ENCODE measurements at places on chromosomes 4 and X.

DNA sequence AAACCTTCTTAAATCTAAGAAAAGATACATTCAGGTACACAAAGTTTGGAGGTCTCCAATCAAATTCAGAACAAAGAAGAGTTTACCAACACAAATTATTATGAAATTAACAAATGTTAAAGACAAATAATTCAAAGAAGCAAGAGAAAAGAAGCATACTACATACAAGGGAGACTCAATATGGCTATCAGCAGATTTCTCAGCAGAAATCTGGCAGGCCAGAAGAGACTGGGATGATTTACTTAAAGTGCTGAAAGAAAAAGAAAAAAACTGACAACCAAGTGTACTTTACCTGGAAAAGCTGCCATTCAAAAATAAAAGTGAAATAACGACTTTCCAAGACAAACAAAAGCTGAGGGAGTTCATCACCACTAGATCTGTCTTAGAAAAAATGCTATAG lies 64.4 kb upstream of the HTR2C start:
- DNase-seq = no peak

DNA sequence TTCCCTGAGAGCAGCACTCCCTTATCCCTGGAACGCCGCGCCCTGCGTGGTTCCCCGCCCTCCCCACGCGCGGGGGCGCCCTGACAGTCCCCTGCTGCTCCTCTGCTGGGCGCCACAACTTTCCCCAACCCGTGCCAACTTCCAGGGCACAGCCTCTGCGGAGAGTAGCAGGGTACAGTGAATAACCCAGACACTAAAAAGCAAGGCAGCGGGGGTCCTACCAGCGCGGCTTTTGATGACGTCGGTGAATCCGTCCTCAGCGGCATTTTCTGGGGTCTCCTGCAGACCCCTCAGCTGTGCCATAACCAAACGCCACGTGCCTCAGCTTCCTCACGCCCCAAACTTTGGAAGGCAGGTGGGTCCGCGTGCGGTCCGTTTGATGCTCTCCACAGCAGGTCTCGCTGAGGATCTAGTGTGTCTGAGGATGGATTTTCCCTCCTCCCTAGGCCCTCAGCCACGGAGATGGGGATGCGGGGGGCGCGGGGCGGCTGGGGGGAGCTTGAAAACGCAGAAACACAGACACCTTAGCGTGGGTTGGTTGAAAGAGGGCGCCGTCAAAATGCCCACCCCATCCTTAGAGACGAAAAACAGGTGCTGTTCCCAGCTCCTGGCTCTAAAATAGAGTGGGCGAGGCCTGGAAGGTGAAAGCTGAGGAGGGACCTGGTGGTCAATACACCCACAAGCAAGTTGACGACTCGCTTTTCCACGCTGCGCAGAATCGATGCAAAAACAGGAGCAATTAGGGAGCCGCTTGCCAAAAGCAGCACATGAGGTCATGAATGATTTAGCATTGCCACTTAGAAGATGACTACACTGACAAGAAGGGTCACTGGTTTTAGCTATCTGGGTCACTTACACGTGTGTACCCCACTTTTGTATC lies 405.6 kb downstream of the FAM47A start:
- DNase-seq = no peak

DNA sequence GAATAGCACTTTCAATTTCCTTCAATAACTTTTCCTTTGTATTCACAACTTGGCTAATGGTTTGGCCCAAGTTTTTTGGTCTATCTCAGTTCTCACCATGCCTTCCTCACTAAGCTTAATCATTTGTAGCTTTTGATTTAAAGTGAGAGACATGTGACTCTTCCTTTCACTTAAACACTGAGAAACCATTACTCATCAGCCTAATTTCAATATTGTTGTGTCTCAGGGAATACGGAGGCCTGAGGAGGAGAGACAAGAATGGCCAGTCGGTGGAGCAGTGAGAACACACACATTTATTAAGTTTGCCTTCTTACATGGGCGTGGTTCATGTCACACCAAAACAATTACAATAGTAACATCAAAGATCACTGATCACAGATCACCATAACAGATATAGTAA lies 56.7 kb downstream of the TSPAN5 start:
- no peak for DNase-seq

GRCh38 chr4:15665753-15666365 lies 10.7 kb upstream of the FBXL5 start:
- DNase-seq = no peak

DNA sequence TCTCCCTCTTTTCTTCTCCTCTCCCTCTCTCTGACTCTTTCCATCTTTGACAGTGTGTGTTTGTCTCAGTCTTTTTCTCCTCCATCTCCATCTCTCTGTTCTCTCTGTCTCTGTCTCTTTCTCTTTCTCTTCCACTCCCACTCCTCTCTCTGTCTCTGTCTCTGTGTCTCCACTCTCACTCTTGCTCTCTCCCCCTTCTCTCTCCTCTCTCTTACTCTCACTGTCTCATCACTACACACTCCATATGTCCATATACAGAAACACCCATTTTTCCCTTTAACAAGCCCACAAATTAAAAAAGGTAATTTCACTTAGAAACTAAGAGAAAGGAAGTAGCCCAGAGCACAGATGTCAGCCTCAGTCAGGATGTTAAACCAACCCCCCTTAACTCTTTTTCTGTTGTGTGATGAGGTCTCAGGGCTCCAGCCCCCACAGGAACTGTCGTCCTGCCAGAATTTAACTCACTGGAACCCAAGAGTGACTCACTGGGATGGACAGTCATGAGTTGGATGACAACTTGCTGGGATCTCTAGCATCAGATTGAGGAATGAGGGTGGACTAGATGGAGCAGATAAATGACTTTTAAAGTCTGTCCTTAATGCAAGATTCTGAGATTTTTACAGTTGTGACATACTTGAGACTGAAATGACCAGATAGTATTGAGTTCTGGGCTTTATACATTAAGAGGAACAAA lies 27.5 kb downstream of the OTUD6A start:
- no peak for DNase-seq

GRCh38 chrX:124393238-124393637 lies 46.9 kb downstream of the SH2D1A start:
- DNase-seq = no peak

DNA sequence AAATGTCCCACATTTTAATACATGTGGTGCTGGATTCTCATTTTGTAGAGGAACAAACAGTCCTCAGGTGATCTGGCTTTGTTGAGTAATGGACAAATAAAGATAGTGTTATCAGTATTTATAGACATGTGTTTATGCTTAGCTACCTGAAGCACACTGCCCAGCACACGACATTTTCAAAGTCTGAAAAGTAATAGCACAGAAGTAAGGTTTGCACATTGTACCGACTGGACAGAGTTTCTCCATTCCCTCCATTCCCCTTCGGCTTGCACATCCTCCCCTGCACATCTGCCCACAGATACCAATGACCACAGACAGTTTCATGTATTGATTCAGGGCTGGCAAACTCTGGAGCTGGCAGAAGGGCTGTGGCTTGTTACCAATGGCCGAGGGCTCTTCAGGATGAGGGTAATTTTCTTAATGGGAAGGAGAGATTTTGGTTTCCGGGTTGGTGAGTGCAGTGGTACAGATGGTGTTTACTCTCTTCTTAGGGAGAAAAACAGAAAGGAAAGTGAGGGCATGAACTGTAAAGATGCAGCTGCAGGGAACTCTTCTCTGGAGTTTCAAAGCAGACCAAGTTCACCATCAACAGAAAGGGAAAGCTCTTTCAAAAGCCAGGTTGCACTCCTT lies 2.3 kb downstream of the GRPR start:
- no peak for DNase-seq

DNA sequence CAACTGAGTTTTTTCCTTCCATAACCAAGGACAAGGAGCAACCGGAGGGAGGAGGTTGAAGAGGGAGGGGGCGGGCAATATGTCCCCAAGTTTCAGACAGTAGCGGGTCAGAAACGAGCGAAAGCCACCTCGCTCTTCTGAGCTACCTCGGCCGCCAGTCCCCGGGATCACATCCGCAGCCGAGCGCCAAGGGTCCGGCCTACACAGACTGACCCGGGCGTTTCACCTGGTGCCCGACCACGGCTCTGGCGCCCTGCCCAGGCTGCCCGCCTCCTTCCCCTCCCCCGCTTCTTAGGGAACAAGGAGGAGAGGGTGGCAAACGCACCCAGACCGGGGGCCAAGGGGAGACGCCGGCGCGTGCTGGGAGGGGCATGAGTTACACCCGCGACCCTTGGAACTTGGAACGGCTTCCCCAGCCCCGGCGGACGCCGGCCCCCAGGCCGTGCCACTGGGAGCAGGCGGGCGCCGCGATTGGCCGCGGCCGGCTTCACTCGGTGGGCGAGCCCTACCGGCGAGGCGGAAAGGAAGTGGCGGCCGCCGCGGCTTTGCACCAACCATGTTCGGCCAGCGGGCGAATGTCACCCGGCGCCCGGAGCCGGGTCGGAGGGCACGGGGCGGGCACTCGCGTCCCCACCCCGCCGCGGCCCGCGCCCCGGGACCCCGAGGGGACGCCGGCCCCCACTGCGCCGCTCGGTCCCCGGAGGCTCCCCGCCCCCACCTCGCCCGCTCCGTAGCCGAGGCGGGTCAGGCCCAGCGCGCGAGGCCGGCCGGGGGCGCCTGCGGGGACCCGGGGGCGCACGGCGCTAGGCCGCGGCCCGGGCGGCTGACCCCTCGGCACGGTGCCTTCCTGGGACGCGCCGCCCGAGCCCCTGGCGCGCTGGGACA lies 1.5 kb downstream of the IRF2 start:
- peak; percentile 42 for DNase-seq

DNA sequence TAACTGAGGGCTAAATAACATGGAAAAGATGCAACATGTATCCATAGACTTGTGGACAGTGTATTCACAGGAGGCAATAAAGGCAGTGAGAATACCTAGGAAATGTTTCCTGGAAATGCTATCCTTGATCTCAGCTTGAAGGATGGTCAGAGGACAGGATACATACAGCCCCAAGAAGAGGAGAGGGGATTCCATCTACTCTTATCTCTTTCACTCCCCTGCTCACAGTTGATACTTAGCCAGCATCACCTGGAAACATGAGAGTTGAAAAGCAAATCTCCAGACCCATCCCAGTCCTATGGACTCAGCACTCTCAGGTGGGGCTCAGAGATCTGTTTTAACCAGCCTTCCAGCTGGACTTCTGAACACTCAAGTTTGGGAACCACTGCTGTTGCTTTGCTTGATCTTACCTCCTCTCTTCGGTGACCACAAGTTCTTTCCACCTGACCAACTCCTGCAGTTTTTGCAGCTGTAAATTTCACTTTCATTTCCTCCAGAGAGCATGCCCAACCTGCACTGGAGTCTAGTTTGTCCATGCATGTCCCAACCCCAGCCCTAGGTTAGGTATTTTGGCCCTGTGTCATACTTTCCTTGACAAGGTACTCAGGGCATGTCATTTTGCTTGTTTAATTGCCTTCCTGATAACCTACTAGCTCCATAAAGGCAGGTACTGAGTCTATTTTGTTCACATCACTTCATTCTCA lies 10.4 kb downstream of the RELL1 start:
- no peak for DNase-seq

GRCh38 chr4:10590896-10591295 lies 93.7 kb downstream of the CLNK start:
- no peak for DNase-seq

- no peak for DNase-seq
Observed at GRCh38 chr4:44421330-44422065, 27.1 kb downstream of the KCTD8 start.

DNA sequence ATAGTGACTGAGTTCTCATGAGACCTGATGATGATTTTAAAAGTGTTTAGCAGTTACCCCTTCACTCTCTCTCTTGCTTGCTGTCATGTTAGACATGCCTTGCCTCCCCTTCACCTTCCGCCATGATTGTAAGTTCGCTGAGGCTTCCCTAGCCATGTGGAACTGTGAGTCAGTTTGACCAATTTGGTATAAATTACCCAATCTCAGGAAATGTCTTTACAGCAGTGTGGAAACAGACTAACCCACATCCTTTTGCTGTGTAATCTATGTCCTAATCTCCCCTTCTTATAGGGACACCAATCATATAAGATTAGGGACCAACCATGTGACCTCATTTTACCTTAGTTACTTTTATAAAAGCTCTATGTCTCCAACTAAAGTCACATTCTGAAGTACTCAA lies 677.8 kb downstream of the ADGRL3 start:
- DNase-seq = no peak

- no peak for DNase-seq
Observed at GRCh38 chr4:161655148-161655547, 508.7 kb downstream of the FSTL5 start.

DNA sequence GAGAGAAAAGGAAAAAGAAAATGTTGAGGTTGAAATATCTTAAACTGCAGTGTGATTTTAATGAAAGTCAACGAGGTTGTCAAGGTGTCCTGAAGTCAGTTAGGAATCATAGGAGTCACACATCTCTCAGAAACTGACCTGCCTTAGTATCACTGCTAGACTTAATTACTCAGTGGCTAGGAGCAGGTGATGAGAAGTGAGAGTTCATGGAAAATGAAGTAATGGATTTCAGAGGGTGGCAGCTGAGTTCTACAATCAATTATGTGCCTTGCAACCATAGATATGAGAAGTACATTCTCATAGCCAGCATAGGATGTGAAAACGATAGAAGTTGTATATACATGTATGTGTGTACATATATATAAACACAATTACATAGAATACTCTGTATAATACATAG lies 1269.7 kb downstream of the FSTL5 start:
- no peak for DNase-seq

GRCh38 chr4:137678796-137679195 lies 146.5 kb upstream of the PCDH18 start:
- DNase-seq = no peak

DNA sequence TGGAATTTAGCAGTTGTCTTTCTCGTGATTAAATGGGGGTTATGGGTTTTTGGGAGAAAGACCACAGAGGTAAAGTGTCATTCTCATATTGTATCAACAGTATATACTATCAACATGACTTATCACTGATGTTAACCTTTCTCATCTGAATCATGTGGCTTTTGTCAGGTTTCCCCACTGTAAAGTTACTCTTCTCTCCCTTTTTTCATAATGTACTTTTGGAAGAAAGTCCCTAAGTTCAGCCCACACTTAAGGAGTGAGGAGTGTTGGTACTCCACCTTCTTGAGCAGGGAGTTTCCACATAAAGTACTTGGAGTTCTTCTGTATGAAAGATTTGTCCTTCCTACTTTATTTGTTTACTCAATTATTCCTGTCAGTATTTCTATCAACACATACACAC lies 169.9 kb downstream of the ZNF330 start:
- DNase-seq = no peak

- DNase-seq = no peak
Observed at GRCh38 chr4:81930506-81931238, 443.1 kb downstream of the HNRNPD start.

DNA sequence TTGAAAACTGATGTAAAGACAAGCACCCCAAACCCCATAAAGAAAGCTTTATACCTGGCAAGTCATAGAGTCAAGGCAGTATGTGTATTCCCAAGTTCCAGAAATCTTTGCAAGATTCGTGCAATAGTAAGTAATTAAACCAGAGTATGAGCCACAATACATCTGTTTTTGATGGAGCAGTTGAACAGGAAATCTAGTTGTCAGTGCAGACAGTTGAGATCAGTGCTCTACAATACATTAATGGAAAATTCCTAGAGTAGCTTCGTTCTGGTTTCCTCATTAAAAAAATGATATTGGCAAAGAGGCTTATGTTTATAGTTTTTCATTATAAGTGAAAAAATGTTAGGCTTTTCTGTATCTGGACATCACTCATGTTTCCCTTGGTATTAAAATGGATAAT lies 575.3 kb downstream of the TRIML1 start:
- DNase-seq = no peak

GRCh38 chrX:30992381-30992904 lies 79.4 kb downstream of the FTHL17 start:
- DNase-seq = no peak

Data from activated T-helper 9 cell treated with anti-CD3 and anti-CD28 coated beads, Interleukin-2, amount 50 U/mL, for 16 hours (primary cell).